Stimulated activated CD4-positive, alpha-beta T cell treated with anti-CD3 and anti-CD28 coated beads, Interleukin-4, amount 100 ng/mL, for 4 hours (primary cell): ENCODE measurements at places on chromosomes 4 and X.
A peak's percentile ranks its signal among the peaks of the same experiment; 100 is the strongest.

- no peak for DNase-seq
Measured at GRCh38 chr4:118972167-118972566, 83.5 kb downstream of the SYNPO2 start.

DNA sequence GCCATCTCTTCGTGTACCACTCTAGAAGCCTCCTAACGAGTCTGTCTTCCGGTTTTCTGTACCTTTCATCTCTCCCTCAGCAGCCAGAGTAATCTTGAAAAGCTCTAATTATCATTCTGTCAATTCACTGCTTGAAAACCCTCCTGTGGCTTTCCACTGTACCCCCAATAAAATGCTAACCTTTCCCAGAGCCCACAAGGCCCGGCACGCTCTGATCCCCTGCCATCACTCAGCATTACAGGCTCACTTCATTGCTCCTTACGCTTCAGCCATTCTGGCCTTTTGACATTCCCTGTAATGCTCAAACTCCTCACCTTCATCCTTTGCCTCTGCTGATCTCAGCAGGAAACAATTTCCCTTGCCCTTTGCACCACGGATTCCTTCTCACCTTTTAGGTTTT, 112.9 kb downstream of the ARHGAP10 start:
- no peak for DNase-seq

- no peak for DNase-seq
Measured at GRCh38 chr4:66606908-66607307, 936.6 kb upstream of the EPHA5 start.

DNA sequence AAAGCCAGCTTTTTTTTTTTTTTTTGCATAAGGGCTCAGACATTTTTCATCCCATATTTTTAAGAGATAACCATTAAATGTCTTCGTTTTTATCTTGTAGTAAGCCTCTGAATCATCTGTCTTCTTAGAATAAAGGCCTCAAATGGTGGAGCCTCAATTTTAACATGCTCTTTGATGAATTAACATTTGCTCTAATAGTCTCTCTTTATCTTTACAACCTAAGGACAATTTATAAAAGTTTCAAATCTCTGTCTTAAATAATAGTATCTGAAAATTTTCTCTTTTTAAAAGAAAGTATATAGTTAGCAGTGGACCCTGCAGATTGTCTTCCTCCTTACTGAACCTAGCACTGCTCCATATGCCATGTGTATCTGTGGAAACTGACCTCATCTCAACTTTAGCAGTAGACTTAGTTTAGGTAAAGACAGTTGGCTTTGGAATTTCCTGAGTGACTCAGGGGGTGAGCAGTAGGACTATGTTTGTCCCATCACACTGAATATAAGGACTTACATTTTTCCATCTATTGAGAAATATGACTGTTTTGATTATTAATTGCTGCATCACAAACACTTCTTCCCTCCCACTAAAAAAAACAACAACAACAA, 1658.0 kb downstream of the STIM2 start:
- no peak for DNase-seq

DNA sequence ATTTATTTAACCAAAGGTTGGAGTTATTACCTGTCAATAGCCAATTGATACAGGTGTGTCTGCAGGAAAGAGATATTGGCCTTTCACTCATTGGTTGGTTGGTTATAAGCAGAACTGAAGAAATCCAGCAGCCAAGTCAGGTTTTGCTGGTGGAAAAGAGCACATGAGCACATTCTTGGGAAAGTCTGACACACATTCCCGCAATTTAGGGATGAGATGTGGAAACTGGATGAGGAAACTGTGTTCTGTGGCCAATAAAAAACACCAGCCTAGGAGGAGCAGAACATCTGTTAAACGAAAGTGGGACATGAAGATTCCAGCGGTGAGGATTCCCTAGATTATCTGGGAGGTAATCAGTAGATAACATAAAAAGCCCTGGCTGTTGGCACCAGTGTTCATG, 567.4 kb upstream of the CPEB2 start:
- no peak for DNase-seq

DNA sequence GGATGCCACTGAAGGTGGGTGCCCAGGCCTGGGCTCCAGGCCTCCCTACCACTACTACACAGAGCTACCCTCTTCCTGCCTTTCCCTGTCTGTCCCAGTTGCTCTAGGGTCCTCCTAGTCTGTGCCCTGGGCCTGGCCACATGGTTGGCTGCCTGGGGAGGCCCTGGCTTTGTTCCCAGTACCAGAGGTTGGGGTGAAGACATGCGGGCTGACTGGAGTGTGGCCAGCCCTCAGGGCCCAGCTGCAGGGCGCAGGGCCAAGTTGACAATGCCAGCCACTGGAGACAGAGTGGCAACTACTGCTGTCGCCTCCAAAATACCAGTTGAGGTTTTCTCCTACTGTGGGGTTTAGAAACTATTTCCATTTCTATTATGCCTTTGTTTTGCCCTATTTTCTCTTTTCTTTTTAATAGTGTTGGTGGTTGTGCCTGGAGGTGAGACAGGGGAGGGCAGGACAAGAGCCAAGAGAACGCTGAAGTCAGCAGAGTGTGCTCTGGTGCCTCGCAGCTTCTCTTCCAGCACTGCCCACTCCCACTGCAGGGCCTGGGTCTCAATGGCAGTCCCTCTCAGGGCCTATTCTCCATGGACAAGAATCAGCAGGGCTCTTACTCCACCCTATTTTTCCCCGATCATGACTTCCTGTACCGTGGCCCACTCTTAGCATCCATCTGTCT, 32.2 kb upstream of the XPNPEP2 start:
- no peak for DNase-seq

GRCh38 chr4:153519687-153520086, 53.5 kb downstream of the TMEM131L start:
- DNase-seq, result no peak

GRCh38 chr4:101400096-101400495, 52.8 kb upstream of the PPP3CA start:
- DNase-seq, result no peak

- no peak for DNase-seq
Measured at GRCh38 chrX:68646421-68646820, 1.0 kb upstream of the STARD8 start.

DNA sequence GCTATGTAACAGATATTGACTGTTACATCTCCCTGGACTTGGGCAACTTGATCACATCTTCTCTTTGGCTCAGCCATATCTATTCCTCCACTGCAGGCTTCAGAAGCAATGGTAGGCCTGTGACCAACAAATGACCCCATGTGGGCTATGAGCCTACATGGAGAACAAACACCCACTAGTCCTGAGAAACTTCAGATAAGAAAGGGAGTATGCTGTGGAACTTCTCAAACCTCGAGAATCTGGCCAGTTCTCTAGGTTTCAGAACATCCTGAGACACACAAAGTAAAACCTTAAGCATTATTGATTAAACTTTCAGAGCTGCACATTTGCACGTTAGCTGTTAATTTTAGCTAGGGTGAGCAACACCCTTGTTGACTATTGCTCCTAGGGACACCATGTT, 16.3 kb downstream of the RBMX2 start:
- DNase-seq, result no peak

- no peak for DNase-seq
Measured at GRCh38 chr4:145852256-145852839, 86.3 kb downstream of the ZNF827 start.

DNA sequence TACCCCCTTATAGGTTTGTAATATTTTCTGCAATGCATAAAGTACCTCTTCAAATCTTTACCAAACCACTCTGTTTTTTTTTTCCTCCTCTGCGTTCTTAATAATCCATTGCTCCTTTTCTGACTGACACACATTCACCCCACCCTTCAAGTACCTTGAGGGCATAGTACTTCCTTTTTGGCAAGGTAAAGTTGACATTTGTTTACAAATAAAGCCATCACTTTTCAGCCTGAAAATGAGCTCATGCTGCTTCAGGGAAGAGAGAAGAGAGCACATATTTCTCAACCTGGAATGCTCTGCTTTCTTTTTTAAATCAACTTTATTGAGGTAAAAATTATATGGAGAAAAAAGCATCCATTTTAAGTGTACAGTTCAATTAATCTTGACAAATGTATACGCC, 113.9 kb downstream of the AGTR2 start:
- DNase-seq, result no peak

- DNase-seq, result no peak
Measured at GRCh38 chr4:177118596-177118995, 191.1 kb upstream of the NEIL3 start.

- DNase-seq, result no peak
Measured at GRCh38 chr4:183082053-183082452, 17.0 kb upstream of the WWC2 start.

- no peak for DNase-seq
Measured at GRCh38 chr4:149531861-149532260, 283.8 kb downstream of the IQCM start.

- DNase-seq, result no peak
Measured at GRCh38 chrX:50852524-50852923, 38.5 kb upstream of the SHROOM4 start.

DNA sequence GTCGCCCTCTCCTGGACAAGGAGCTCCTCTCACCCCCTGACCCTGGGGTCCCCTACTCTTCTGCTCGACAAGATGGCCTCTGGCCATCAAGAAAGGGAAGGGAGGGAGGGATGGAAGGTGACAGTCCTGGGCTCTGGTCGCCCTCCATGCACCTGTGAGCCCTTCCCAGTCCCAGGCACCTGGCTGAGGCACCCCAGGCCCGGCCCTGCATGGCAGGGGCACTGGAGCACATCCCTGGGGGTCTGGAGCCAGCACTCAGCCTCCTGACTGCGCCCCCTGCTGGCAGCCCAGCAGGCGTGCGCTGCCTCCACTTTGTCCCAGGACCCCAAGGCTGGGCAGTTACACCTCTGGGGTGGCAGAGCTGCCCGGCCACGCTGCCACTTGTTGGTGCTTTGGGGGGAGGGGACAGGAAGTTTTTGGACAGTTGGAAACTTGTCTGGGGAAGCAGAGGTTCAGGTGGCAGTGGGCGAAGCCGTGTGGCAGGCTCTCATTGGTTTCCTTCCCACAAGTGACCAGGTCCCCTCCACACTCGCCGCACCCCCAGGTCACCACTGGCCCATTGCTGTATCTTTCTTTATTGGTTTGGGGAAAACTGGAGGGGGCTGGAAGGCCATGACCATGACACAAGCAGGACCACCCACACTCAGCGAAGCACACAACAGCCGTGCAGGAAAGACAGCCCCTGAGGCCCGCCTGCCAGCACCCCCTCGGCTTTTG, 4.3 kb downstream of the PNCK start:
- DNase-seq, result peak; percentile 53

GRCh38 chr4:42655921-42656678, 805 bp downstream of the ATP8A1 start:
- peak; percentile 30 for DNase-seq

GRCh38 chrX:148049441-148049840, 68.3 kb downstream of the FMR1NB start:
- DNase-seq, result no peak

DNA sequence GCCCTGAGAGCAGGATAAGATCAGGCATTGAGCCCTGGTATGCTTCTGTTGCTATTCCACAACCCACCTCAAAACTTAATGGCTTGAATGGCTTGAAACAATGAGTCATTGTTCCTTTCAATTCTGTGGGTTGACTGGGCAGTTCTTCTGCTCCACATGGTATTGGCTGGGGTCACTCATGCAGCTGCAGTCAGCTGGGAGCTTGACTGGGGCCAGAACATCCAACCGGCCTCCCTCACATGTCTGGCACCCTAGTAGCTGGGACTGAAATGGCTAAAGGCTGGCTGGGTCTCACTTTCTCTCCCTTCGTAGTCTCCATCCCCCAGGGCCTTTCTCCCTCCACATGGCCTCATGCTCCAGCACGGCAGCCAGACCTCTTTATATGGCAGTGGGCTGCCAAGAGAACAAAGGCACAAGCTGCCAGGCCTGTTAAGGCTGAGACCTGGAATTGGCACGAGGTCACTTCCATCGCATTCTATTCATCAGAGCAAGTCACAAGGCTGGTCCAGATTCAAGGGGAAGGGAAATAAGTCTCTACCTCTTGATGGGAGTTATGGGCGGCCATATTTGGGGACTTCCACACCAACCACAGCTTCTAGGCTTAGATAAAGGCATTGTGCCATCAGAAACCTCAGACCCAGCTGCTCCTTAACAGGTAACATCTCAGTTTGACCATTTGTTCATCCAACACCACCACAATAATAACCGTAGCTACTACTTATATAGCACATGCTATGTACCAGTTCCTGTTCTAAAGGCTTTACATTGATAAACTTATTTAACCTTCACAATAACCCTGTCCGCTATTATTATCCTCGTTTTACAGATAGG, 159.7 kb upstream of the ATP6AP2 start:
- no peak for DNase-seq

DNA sequence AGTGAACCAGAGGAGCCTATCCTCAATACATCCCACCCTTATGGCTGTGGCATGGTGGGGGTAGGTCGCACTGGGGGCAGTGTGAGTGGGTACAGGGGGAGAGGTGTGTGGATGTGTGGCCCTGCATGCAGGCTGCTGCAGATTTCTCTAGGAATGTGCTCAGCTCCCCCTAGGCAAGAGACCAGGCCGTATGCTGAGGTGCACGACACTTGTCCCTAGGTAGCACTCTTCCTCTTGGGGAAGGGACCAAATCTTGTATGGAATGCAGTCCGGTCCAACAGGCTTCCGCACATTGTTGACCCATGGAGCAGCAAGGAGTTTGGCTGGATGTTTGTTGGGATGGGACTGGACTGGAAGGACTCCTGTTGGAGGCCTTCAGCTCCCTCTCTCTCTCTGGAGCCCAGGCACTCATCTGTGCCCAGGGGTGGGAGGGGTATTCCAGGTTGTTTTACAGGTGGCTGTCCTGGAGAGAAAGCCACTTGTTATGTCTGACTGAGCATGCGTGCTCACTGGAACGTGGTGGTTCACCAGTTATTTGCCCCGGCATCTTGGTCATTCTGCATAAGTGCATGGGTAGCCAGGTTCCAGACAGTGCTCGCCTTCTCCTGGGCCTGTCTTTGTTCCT, 55.1 kb downstream of the NBDY start:
- DNase-seq, result no peak

DNA sequence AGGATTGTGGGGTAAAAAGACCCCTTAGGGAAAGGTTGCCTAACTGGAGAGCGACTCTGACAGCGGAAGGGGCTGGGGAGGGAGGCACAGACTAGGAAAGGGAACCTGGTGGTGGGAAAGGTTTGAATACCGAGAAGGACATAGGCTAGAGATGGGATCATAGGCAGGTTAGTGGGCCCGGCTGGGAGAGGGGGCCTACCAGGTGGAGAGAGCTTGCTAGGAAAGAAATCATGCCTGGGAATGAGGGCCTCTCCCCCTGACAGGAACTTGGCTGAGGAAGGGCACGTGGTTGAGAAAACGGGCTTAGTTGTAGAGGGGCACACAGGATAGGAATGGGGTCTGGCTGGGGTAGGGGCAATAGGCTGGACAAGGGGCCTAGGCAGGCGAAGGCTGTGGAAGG, 4.4 kb downstream of the OTUD6A start:
- DNase-seq, result no peak

- DNase-seq, result no peak
Measured at GRCh38 chr4:126993351-126993750, 639.4 kb upstream of the INTU start.

GRCh38 chrX:9765072-9765736, 443 bp downstream of the GPR143 start:
- no peak for DNase-seq
